ENCODE measurements at places on chromosomes 5 and 9.

GRCh38 chr5:83488271-83488670 lies 16.7 kb downstream of the VCAN start:
- no peak for DNase-seq

- no peak for DNase-seq
These were observed 161.6 kb downstream of the BNC2 start for GRCh38 chr9:16708656-16709435.

- DNase-seq, result peak; percentile 20
These were observed 135.9 kb downstream of the GABRB2 start for GRCh38 chr5:161410640-161411039.

DNA sequence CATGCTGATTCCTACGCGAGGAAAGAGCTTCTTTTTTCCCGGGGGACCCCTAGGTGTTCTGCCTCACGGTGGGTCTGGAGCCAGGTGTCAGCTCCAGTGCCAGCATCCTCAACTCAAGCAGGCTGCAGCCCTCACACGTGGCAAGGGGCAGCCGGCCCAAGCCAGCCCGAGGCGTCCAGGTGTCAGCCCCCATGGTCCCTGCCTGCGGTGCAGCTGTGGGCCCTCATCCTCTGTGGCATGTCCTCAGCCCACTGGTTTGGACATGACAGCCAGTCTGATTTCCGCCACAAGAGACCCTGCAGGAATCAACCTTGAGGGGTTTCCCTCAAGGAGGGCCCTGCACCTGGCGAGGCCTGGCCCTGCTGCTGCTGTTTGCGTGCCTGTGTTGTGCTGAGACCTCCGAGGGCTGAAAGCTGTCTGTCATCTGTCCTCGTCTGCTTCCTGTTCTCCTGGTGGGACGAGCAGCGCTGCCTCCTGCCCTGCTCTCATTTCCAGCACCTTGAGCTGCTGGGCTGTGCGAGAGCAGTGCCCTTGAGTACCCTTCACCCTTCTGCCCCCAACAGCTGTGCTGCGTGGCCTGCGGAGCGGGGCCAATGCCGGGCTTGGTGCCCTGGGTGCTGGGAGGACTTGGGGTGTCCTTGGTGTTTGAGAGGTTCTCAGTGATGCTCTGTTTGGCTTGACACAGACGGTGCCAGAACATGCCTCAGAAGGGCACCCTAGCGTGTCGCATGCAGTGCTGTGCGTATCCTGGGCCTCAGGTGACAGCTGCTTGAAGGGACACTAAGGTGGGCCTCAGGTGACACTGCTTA lies 137.6 kb downstream of the CACNA1B start:
- DNase-seq, result no peak

- no peak for DNase-seq
These were observed 25.6 kb downstream of the MED27 start for GRCh38 chr9:132054024-132054423.

DNA sequence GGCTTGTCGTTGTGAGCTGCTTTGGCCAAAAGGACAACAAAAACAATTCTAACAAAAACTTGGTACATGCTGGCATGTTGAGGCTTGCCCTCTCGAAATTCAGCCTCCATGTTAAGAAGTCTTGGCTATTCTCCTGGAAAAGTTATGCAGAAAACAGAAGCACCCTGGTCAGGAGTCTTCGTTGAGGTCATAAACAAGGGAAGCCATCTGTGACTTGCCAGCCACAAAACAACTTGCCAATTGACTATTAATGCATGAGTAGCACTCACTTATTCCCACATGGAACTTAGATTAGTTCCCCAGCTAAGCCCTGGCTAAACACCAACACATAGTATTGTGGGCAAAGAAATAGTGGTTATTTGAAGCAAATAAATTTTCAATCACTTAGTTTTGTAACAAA lies 521.0 kb upstream of the CHD1 start:
- no peak for DNase-seq

- DNase-seq, result no peak
These were observed 292.6 kb upstream of the DAB2 start for GRCh38 chr5:39717176-39717897.

DNA sequence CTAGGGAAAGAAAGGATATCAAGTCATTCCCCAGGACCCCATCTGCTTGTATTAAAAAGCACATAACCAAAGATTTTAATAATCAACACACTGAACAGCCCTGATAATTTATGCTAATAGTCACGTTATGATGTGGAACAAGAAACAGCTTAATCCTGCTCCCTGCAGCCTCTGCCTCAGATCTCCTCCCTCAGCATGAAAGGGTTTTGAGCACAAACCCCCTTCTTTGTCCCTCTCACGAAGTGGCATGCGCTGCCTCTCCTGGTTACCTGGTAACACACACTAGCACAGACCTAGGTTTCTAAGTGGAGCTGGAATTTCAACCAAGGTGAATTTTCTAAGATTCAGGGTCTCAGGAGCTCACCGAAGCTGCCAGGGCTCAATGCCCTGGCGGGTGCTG lies 5.1 kb downstream of the IGFBPL1 start:
- DNase-seq, result no peak

DNA sequence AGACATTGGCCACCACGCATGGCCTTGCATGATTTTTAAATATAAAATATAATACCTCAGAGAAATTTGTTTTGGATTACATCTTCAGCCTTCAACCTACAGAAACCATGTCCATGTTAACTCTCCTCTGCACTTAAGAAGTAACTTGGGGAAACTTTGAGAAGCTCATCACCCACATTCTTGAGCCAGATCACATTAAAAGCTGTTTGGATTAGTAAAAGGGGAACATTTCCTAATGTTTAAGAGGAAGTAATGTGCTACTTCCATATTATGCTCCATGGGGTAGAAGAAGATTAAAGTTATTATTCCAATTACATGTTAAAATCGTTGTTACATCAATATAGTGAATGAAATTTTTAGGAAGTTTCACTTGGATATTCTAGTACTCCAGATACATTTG lies 10.4 kb upstream of the CEP120 start:
- DNase-seq, result no peak

DNA sequence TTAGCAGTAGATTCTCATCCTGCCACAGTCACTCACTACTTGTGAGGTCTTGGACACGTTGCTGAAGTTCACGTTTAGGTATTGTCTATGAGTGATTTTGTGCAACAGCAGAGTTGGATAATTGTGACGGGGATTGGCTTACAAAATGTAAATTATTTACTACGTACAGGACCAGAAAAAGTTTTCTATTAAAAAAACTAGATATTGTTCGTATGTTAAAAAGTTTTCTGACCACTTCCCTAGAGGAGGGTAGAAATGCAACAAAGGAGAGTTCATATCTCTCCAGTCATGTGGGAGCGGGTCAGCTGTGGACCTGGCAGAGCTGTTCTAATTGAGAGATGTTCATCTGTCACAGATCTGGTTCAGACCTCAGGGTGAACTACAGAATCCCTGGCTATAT lies 976.1 kb upstream of the NUDT12 start:
- no peak for DNase-seq

GRCh38 chr5:150624334-150625163 lies 15.9 kb upstream of the SYNPO start:
- peak; percentile 48 for DNase-seq

GRCh38 chr5:156479849-156480248 lies 152.9 kb downstream of the SGCD start:
- DNase-seq, result peak; percentile 66

DNA sequence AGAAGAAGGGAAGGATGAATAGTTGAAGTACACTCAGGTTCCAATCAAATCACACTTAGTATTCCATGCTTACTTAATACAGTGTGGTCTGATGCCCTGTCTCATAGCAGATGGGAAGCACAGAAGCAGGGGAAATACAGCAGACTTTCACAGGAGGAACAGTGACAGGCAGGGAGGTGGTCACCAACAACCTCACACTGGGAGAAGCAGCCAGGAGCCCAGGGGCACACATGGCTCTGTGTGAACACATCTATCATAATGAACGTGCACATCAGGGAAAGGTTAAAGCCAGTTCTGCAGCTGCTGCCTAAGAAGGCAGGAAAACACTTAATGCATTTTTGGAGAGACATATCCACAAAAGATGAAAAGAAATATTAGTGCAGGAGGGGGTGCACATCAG lies 312.3 kb downstream of the MED10 start:
- no peak for DNase-seq

- DNase-seq, result no peak
These were observed 36.6 kb downstream of the FAM114A2 start for GRCh38 chr5:154002093-154002492.

GRCh38 chr5:147751-148150 lies 43.5 kb upstream of the LRRC14B start:
- no peak for DNase-seq

DNA sequence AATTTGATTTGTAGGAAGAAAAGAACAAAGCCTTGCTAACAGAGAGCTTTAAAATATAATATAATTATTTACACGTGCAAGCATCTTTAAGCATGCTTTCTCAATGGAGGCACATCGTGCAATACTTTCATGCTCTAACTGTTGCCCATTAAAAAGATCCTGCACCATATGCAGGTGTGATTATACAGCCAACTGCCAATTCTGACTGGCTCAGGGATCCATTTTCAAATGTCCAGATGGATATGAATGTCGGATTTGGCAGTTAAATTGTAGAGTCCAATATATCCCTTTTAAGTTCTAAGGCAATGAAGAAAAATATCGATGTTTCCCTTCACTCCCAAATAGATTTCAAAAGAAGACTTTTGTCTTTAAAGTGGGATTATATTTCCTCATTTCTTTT lies 416.4 kb upstream of the CD180 start:
- no peak for DNase-seq

DNA sequence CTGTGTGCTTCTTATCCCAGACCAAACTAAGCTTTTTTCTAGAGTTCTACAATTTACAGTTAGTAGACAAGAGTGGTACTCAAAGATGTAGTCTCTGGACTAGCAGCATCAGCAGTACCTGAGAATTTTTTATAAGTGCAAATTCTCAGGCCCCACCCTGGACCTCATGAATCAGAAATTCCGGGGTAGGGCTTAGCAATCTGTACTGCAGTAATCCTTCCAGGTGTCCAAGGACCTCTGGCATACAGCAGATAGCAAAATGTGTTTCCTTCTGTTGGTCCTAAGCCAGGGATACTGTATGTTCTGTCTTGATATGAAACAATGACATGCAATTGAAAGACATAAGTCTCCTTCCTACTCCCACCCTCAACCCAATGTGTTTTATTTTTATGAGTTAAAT lies 194.3 kb downstream of the MSX2 start:
- no peak for DNase-seq

DNA sequence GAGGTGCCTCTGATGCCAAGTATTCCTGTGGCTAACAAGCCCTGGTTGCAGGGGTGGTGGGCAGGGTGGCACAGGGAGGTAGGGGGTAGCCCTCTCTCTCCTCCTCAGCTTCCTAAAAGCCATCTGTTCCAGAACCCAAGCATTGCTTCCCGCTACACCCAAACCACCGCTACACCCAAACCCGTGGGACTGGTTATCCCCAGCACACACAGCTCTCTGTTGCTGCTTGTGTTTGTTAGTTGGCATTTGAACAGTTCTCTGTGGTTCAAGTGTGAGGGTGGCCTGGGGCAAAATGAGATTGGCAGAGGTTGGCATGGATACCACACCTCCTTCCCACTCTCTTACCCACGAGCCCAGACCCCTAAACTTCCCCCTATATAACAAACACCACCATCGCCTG lies 40.4 kb downstream of the SPARC start:
- DNase-seq, result no peak

GRCh38 chr9:33165263-33166151 lies 1.6 kb downstream of the B4GALT1 start:
- no peak for DNase-seq

GRCh38 chr5:88772831-88773230 lies 110.2 kb downstream of the MEF2C start:
- no peak for DNase-seq

GRCh38 chr9:136678624-136679023 lies 8.6 kb downstream of the AGPAT2 start:
- DNase-seq, result no peak

- peak; percentile 89 for DNase-seq
These were observed 89.7 kb upstream of the ADRA1B start for GRCh38 chr5:159826351-159827214.

DNA sequence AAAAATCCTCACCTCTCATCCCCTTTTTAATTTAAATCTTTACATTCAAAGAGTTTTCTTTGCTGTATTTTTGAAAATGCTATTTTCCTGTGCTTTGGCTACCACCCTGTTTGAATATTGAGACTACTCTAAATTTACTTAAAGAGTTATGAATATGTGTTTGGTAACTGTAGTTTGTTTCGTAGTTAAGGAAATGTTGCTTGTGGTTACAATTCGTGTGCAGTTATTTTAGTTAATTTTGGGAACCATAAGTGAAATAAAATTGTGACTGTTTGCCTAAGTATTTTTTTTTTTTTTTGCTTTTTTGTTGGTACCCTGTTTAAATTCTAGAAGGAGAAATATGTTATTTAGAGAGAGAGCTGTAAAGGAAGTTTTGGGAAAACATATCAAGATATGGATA lies 78.7 kb downstream of the XRCC4 start:
- DNase-seq, result no peak

DNA sequence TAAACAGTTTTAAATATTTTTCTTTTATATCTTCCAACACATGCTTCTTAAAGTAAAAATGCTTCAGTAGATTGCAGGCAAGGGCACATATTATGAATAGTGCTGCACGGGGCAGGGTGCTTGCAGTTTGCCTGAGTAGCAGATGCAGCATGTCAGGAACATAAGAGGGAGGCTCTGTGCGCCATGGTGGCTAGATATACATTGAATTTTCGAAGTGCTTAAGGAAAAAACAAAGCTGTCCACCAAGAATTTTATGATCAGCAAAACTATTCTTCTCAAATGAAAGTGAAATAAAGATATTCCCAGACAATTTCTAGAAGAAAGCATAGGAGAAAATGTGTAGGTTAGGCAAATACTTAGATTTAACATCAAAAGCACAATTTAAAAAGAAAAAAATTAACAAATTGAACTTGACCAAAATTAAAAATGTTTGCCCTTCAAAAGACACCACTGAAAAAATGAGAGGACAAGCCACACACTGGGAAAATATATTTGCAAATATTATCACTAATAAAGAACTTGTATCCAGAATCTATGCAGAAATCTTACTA lies 213.2 kb downstream of the NR3C1 start:
- DNase-seq, result no peak

- DNase-seq, result no peak
These were observed 92.7 kb downstream of the SV2C start for GRCh38 chr5:76175821-76176403.

DNA sequence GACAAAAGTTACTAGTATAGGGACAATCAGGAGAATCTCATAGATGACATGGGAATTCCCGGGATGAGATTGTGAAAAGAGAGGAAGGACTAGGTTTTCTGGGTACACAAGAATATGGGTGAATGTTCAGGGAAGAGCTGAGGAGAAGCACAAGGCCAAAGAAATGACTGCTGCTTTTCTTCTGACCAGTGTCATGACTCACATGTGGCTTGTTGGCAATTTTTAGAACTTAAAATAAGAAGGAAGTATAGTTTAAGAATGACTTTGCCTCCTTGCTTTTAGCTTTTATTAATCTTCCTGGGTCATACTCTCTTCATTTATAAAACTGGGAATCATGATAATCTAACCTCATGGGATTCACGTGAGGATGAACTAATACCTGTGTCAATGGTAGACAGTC lies 652.4 kb upstream of the MEF2C start:
- DNase-seq, result no peak

GRCh38 chr9:33404788-33405362 lies 2.5 kb upstream of the AQP7 start:
- no peak for DNase-seq

GRCh38 chr9:94875300-94876020 lies 149.0 kb downstream of the AOPEP start:
- DNase-seq, result no peak

- no peak for DNase-seq
These were observed 34.3 kb upstream of the FSD1L start for GRCh38 chr9:105413525-105413924.

Measured in psoas muscle (tissue), 8 donors.